Mesendoderm (in vitro differentiated cells): ENCODE measurements at places on chromosomes 3 and 15.

- peak; percentile 72 for DNase-seq
Observed at GRCh38 chr15:48063411-48063985, 57.3 kb upstream of the SLC24A5 start.

DNA sequence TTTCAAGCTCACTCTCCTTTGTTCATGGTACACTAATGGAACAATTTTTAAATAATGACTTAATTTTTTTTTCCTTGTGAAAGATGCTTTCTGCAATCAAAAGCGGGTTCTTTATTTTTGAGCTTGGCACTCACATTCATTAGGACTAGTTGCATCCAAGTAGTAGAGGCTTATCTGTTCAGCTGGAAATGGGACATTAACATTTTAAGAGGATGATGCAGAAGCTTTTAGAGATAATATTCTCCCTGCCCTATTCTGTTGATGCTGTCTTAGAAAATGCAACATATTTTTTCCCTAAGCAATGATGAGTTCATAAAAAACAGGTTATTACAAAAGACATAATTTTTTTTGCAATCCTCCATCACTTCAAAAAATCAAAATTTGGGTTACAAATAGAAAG, 900.6 kb downstream of the NTRK3 start:
- no peak for DNase-seq

DNA sequence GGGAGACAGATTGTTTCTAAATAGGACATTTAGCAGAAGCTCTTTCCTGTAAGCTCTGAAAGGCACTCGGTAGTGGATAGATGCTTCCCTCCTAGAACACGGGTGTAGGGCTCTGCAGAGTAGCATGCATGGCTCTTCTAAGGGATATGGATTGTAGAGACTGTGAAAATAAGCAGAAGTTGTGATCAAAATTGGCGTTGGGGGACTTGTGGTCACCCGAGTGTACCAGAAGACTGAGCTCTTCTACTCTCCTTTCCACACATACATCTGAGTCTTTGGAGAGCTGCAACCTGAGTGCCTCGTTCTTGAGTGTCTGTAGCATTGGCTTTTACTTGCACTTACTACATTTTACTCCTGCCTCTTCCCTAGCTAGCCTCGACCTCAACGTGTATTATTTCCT, 197.7 kb downstream of the LPP start:
- DNase-seq = no peak

- no peak for DNase-seq
Observed at GRCh38 chr15:89396723-89397652, 62.4 kb upstream of the POLG start.

DNA sequence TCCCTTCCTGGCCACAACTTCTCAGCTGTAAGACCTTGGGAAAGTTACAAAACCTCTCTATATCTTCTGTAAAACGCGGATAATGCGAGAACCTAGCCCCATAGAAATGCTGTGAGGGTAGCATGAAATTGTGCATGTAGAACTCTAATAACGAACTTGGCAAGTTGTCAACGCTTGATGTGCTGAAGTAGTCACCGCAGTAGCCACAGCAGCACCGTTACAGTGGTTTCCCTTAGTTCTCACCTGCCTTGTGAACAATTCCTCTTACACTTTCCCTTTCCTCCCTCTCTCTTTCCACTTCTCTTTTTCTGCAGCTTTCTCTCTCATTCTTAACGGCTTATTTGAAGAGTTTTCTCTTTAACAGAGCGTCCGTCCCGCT, 447 bp upstream of the SHQ1 start:
- DNase-seq = no peak

DNA sequence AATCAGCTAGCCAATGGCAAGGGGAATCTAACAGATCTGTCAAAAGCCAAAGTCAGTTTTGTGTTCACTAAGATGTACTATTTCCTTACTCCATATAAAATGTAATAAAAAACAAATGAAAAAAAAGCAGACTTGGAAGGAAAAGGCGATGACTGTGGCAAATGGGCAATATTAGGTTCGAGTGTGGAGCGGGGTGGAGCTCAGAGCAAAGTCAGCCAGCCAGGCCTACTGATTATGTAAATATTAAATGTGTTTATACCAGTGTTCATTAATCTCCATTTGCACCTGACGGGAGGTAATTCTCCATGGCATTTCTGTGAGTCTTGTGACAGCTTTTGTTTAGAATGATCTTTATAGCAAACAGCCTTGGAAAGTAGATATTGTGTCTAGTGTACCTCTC, 96.2 kb upstream of the KCNMB2 start:
- no peak for DNase-seq

DNA sequence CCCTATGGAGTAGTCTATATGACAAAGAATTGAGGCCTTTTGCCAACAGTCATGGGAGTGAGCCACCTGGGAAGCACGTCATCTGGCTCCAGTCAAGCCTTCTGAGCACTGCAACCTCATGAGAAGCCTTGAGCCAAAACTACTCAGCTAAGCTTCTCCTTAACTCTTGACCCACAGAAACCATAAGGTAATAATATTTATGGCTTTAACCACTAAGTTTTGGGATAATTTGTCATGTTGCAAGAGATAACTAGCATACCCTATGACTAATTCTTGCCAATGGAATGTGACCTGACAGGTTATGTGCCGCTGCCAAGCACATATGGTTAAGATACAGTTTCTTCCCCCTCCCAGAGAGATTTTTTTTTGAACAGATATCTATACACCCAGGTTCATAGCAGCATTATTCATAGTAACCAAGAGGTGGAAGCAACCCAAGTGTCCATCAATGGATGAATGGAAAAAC, 11.8 kb upstream of the SLC6A11 start:
- peak; percentile 8 for DNase-seq

DNA sequence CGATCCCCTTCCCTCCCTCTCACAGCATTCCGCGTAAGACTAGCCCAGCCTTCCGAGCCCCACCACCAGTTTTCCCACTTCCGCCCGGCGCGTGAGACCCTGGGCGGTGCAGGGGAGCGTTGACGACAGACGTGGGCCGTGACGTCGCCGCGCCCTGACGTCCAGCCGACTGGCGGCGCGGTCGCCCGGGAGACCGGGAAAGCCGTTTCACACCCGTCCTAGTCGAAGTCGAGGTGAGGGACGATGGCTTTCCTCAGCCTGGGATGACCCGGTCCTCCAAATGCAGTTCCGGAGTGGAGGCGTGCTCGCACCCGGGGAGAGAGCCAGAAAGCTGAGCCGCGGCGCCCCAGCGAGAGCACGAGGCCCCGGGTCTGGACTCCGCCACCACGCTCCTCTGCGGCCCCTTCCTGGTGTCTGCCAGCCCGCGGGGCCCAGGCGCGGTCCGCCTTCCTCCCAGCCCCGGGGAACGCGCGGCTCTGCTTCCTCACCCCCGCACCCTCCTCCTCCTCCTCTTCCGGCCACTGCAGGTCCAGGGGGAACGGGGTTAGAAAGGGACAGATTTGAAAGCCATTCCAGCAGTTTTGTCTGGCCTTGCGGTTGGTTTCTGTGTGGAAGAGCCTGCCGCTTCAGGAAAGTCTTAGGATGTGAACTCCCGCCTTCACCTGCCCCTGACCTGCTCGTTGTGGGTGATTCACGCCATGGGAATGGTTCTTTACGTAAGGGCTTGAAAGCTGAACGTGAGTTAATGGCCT, at the start of gene LEKR1:
Gene LEKR1, plus strand, starts transcription at position 210 of the 752 bp plus-strand sequence. CDS start 2,977 bp downstream, outside the sequence.
- peak; percentile 94 for DNase-seq

GRCh38 chr3:195182470-195182795, 88.5 kb downstream of the XXYLT1 start:
- peak; percentile 60 for DNase-seq

DNA sequence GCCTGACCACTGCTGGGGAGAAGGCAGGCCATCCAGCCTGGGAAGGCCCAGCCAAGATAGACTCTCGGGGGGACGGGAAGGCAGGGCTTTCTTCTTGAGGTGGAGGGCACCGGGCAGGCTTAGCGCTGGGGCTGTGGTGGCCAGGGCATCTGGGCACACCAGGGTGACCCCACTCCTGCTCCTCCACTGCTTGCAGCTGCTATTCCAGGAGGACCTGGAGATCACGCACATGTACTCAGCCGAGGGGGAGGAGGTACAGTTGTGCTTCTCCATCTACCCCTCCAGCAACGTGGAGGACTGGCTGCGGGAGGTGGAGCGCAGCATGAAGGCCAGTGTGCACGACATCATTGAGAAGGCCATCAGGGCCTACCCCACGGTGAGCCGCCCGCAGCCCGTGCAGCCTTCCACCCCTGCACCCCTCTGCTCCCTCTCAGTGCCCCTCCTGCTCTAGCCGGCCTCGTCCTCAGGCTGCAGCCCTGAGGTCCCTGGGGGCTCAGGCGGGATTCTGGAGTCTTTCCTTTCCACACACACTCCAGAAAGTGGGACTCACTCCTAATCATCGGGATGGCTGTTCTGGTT, 42.3 kb downstream of the DNAH1 start:
- no peak for DNase-seq

- no peak for DNase-seq
Observed at GRCh38 chr3:124793054-124793739, 62.9 kb downstream of the UMPS start.

GRCh38 chr3:141083226-141083625, 32.1 kb downstream of the SPSB4 start:
- DNase-seq = no peak

GRCh38 chr3:18901571-18901970, 246.7 kb upstream of the KCNH8 start:
- no peak for DNase-seq

GRCh38 chr15:35168464-35168863, 83.4 kb upstream of the NANOGP8 start:
- DNase-seq = no peak

- no peak for DNase-seq
Observed at GRCh38 chr3:194169595-194169994, 33.6 kb downstream of the HES1 start.

GRCh38 chr15:61056386-61056785, 172.7 kb downstream of the RORA start:
- DNase-seq = no peak

DNA sequence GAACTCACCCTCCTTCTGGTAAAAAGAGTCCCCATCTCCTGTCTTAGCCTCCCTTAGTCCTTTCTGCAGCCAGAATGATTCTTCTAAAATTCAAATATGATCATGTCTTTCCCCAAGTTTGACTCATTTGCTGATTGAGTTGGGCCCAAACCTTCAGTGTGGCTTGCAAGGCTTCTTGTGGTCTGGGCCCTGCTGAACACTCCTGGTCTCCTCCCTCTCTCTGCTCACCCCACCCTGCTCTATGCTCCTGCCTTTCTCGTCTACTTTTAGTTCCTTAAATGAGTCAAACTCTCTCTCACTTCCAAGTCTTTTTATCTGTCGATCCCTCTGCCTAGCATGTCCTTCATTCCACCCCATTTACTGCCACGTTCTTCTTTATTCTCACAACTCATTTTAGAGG, 72.6 kb downstream of the CCR1 start:
- DNase-seq = no peak

DNA sequence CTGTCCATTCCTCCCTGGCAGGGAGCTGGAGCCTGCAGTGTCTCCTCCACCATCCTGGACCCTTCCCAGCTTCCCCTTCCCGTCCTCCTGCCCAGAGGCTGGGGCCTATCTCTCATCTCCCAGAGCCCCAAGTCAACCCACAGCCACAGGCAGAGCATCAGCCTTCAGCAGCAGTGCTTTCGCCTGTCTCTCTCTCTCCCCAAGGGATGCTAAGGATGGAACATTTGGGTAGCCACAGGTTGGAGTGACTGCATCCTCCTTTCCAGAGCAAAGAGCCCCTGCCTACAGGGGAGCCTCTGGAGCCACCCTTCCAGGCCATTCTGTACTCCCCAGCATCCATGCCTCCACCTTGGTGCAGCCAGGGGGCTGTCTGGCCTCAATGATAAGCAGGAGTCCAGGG, 4.2 kb downstream of the PLCB2 start:
- no peak for DNase-seq

GRCh38 chr15:71139241-71139640, 24.0 kb downstream of the THSD4 start:
- DNase-seq = peak; percentile 32

GRCh38 chr15:43293432-43293831, 26.7 kb upstream of the TGM5 start:
- peak; percentile 84 for DNase-seq

GRCh38 chr3:132730891-132731580, 8.8 kb upstream of the NPHP3 start:
- DNase-seq = peak; percentile 74

DNA sequence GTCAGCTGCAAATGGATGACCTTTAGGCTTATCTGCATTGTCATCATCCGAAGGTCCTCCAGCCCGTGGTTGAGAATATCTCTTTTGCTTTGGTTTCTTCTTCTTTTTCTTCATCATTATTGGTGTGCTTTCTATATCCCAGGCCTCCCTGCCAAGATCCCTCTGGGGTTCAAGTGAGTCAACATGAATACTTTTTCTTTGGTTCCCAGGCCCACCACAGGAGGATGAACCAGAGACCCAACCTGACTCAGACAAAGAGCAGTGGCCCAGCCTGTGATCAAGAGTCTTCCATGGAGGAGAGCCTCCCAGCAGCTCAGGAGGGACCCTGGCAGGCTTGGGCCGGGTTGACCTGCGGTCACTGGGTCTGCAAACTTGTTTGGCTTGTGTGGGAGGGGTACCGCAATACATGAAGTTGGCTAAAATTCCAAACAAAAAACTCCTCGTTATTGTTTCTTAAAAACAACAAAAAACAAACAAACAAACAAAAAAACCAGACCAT, 104.2 kb downstream of the MAP4 start:
- DNase-seq = no peak

- no peak for DNase-seq
Observed at GRCh38 chr15:57647071-57647790, 55.5 kb downstream of the MYZAP start.

GRCh38 chr3:186990878-186991308, 60.6 kb downstream of the ST6GAL1 start:
- DNase-seq = no peak

DNA sequence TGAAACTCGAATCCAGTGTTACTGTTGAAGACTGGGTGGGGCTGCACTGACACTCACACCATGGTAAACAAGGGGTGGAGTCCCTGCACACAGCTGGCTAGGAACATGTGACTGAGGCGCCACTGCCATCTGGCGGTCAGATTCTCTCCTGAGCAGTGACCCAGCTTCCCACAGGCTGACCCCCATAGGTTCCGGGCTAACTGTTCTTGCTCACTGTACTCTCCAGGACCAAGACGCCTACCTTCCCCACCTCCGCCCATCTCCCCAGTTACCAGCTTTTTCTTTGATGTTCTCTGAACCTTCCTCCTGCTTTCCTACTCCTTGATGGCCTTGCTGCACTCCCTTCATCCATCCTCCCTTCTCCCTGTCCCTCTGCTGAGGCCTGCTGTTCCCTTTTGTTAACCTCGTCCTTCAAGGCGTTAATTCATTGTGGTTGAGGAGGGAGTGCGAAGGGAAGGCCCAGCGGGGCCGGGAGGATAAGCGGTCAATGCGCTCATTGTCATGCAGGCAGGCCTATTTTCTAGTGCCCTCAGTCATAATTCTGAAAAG, 115.2 kb downstream of the ATP8B4 start:
- peak; percentile 95 for DNase-seq

- DNase-seq = peak; percentile 22
Observed at GRCh38 chr15:24633082-24633481, 42.5 kb upstream of the NPAP1 start.

- DNase-seq = no peak
Observed at GRCh38 chr3:191334346-191334893, 4.1 kb upstream of the UTS2B start.

GRCh38 chr3:195838714-195839113, 27.0 kb upstream of the MUC4 start:
- DNase-seq = no peak
